Upper lobe of right lung (tissue), 1 donor: ENCODE measurements at places on chromosomes 3 and 15.

DNA sequence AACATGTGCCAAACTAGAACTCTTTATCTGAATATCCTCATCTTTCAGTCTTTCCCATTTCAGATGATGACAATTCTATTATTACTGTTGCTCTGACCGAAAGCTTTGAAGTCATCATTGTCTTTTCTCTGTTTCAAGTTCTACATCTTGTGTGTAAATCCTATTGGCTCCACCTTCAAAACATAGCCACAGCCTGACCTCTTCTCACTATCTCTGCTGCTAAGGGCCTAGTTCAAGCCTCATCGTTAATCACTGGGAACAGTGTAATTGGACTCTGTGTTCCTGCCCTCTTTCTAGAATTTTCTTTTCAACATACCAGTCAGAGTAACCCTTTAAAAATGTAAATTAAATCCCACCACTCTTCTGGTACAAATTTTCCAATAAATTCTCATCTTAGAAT lies 105.1 kb downstream of the OXSM start:
- DNase-seq, result no peak

DNA sequence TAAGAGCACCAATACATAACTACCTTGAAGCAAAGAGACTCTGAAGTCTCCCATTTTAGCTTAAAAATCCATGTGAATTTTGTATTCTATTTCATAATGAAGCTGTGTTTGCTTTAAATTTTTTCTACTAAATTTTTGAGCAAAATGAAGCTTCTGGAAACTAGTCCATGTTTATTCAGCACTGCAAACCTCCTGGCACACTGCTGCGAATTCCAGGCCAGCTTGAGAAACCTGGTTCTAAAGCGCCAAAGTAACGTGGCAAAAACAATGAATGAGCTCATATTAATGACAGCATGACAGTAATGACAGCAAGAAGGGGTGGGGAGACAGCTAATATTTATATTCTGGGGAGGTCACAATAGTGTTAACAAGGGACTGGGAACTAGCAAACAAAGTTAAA lies 25.7 kb downstream of the CEP152 start:
- DNase-seq, result no peak

- no peak for DNase-seq
Measured at GRCh38 chr3:161498259-161498921, 1.8 kb downstream of the OTOL1 start.

DNA sequence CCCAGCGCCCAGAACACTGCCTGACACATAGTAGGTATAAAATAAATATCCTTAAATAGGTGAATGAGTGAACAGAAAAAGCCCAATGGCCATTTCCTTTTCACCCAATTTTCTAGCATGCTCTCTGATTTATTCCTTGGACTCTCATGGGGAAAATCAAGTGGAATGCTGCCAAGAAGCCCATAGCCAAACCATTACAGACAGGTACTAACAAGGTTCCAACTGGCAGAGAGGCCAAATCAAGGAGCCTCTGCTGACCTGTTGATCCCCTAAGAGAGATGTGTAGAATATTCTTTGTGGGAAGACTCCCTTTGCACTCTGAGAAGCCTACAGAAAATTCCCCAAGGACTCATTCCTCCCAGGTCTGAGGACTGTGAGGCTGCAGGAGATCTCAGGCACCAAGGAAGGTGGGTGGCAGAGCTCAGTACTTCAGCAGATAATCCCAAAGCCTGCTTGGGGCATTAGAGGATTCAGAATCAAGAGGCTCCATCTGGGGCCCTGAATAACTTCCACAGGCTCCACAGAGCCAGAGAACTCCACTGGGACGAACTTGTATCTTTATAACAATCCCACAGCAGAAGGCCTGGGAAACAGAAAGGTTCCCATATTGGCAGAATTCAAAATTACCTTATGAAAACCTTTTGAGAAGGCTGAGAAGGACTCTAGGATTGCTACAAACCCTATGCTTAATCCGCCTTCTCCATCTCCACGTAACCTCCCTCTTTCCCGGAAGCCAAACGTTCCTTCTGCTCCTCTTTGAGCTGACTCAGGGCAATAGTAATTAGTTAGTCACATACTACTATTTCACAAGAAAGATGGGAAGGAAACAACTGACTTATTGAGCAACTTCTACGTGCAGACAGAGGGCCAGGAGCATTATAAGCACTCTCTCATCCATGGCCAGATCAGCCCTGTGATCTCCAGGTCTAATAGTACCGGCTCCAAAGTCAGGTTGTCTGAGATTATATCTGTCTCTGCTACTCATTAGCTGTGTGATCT lies 34.5 kb downstream of the PRICKLE2 start:
- no peak for DNase-seq

- no peak for DNase-seq
Measured at GRCh38 chr3:112333381-112334317, 693 bp downstream of the CD200 start.

DNA sequence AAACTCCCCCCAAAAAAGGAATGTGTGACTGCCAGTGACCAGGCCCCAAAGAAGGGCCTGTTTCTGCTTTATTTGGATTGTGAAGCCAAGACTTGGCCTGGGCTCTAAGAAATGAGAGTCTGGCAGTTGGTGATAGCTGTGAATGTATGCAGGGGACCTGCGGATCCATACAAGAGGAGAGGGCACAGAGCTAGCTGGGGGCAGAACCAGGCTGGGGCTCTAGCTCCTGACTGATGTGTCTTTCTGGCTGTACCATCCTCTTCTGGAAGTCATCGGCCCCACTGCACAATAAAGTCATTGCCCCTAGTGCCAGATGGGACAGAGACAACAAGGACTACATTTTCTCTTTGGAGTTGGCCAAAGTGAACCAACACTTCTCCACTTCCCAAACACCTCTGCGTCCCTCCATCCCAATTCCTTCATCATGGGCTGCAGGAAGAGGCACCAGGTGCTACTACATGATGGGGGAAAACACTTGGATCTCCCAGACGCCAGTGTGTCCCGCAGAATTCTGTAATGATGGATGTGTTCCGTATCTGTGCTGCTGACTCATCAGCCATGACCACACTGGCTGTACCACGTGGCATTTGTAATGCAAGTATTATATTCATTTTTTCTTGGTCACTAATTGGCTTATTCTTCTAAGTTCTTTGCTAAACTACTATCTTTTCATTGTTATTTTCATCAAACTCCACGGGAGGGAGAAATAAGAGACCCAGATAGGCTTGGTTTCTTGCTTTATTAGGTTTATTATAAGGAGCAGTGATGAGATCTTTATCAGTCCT lies 1.7 kb upstream of the PLA2G4F start:
- no peak for DNase-seq
